ENCODE measurements at places on chromosomes 12 and 14. TPM values are rescaled to one million over a fixed set of nuclear protein-coding genes. Genes with fewer than 3 reads are reported as not detected.

DNA sequence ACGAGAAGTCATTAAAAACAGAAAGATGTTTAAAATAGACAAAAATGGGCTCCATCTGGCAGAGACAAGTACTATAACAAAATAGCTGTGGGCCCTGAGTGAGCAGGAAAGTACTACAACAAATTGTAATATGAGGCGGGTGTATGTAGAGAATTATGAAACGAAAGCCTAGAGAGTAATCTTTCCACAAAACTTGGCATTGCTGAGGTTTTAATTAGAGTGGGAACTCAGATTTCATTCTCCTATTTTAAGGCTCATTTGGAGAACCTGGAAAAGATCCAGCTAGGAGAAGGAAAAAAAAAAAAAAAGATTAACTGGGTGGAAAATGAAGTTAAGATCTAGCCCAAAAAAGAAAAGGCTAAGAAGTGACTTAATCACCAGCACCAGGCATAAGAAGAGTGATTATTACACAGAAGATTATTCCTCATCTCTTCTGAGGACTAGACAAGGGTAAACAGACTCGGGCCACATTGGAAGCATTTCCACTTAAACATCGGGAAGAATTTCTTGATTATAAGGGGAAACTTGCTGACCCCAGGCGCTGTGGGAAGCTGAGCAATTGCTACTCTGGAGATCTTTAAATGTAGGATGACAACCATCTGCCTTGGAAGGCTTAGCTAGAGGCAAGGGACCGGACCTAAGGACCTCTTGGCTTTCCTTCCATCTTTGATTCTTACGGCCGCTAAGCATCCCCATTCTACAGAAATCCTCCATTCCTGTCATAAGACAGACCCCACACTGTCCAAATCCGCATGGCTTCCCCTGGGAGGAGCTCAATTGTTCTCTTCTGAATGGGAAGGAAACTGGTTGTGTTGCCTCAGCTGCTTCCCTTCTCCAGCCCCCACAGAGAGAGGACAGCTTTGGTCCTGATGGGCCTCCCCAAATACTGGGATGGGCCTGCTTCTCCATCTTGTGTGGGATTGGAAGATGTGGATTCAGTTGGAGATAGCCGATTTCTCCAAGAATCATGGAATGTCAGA lies 40.6 kb downstream of the IGF1 start:
- DNase-seq = no peak

DNA sequence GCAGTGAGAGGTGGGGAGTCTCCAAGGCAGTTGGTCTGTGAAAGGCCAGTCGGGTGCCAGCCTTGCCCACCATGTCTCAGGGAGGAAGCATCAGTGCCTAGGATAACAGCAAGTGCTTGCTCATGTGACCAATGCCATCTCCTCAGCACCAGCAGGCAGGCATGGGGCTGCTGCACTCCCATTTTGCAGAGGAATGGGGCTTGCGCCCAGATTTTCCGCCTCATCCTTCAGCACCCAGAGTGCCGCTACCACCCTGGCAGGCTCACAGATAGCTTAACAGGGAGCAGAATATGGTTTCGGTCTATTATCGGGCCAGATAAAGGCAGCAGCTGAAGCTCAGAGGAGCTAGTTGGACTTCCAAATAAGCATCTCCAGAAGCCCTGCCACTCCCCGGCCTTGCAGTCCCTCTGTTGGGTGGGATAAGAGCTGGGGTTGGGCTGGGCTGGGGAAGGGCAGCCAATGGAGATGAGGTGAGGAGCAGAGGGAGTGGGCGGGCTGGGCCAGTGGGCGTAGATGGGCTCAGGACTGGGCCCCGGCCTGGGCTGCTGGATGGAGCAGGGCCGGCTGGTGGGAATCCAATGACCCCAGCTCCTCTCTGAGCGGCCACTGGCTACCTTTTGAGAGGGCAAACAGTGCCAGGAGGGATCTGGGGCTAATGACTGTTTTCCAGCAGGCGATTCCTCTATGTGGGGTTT lies 8.4 kb upstream of the KRT80 start:
- DNase-seq = no peak

GRCh38 chr14:33356181-33356580 lies 417.5 kb downstream of the NPAS3 start:
- no peak for DNase-seq

DNA sequence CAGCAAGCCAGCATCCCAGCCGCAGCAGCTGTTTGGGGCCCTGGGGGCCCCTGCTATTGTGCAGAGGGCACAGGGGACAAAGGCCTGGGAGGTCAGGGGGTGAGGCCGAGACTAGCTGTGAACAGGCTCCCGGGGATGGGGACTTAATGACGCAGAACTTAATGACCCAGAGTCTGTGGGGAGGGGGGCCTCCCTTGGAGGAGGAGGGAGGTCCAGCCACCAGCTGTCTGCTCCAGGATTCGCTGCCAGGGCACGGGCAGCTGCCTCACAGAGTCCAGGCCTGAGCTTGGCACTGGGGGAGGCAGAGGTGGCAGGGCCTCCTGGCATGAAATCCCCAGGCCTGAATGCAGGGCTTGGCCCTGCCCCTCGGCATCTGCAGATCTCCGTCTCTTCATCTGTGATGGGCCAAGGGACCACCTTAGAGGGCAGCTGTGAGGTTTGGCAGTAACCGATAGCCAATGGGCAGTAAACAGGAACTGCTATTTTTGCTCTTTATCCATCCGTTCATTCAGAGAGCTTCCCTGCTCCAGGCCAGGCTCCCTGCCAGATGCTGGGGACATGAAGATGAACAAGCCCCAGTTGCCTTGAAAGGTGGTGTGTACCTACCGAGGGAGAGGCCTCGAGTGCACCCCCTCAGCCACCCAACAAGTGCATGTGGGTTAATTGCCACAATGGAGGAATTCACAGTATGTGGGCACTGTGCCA lies 6.7 kb downstream of the FAM222A start:
- DNase-seq = peak; percentile 29

DNA sequence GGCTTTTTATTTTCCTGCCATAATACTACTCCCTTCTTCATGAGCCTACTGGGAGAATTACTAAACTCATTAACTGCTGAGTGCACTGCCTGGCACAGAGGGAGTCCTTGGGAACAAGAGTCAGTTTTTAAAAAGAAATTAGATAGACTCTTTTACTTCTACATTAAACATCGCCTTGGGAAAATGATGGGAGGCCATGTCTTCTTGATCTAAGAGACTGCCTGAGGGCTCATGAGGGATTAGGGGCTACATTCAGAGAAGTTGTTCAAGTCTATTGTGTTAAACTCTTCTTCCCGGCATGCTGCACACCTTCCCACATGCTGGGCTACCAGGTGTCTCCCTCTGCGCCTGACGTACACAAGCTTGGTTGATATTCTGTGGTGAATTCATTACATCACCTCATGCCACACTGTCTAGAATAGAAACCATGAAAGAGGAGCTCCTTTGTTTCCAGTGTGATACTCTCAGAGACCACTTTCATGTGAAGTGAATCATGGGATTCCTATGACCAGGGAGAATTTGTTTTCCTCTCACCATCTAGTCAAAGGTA lies 1422.3 kb downstream of the AACS start:
- no peak for DNase-seq

The MANSC4 gene
- total RNA-seq = not detected

The KCNA1 gene
- not detected for total RNA-seq

The NCAPD2 gene
- 15.3 TPM for total RNA-seq

Data from lung microvascular endothelial cell (primary cell).